ENCODE measurements at places on chromosomes 6 and 20.

DNA sequence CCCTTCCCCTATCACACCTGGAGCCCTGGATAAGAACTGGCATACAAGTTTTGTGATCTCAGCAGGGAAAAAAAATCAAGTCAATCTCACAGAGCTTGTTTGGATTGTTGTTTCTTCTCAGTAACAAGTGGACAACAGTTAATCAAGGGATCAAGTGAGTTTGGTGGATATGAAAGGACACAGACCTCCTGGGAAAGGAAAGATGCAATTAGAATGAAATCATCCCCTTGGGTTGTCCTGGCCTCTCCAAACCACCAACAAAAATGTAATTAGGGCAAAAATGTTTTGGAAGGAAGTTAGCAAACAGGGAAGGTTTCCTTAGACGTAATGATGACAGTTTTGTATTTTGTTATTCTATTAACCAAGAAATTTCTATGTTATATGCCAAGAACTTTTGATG lies 99.1 kb upstream of the PRDM1 start:
- DNase-seq = no peak

GRCh38 chr6:154071711-154072110 lies 32.7 kb downstream of the OPRM1 start:
- DNase-seq = no peak

GRCh38 chr20:56909918-56910714 lies 281.0 kb downstream of the TFAP2C start:
- no peak for DNase-seq

GRCh38 chr6:137957471-137957870 lies 90.4 kb downstream of the TNFAIP3 start:
- no peak for DNase-seq

DNA sequence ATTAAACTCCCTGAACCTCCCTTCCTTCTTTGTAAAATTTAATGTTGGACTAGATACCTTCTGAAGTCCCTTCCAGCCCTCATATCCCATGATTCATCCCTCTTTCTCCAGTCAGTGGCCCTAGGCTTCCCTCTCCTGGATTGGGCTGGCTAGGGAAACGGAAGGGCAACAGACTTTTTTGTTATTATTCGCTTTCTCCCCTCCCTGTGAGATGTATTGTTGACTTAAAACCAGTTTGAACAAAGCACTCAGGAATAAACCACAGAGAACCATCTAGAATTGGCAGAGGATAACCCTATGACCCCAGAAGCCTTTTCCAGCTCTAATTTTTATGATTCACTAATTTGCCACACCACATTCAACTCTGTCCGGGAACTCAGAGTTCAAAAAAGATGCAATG lies 239.7 kb upstream of the SUPT3H start:
- DNase-seq = peak; percentile 68

DNA sequence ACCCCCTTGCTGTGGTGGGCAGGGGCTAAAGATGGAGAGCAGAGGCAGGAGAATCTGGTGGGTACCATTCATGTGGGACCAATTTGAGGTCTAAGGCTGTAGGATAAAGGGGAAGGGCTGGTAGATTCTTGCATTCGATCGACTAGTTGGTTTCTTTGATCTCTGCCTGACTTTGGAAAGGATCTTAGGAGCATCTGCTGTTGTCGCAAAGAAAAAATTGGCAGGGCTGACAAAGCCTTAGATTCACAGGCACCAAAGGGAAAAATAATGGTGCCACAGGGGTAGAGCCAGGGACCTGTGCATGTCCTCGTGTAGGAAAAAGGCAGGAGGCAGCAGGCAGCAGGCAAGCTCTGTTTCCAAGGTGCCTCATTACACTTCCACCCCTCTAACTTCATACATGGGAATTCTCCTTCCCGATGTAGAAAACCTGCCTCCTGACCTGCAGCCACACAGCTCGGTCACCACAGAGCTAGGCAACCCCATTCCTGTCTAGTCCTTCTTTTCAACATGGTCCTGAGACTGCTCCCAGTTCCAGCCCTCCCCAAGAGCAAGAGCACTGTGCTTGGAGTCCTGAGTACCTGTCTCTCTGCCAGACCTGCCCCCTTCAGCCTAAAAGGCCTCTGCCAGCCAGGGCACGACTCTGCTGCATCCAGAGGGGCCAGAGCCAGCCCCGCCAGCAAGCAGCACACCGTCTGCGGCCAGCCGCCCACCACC lies 71.9 kb downstream of the FGD2 start:
- no peak for DNase-seq

DNA sequence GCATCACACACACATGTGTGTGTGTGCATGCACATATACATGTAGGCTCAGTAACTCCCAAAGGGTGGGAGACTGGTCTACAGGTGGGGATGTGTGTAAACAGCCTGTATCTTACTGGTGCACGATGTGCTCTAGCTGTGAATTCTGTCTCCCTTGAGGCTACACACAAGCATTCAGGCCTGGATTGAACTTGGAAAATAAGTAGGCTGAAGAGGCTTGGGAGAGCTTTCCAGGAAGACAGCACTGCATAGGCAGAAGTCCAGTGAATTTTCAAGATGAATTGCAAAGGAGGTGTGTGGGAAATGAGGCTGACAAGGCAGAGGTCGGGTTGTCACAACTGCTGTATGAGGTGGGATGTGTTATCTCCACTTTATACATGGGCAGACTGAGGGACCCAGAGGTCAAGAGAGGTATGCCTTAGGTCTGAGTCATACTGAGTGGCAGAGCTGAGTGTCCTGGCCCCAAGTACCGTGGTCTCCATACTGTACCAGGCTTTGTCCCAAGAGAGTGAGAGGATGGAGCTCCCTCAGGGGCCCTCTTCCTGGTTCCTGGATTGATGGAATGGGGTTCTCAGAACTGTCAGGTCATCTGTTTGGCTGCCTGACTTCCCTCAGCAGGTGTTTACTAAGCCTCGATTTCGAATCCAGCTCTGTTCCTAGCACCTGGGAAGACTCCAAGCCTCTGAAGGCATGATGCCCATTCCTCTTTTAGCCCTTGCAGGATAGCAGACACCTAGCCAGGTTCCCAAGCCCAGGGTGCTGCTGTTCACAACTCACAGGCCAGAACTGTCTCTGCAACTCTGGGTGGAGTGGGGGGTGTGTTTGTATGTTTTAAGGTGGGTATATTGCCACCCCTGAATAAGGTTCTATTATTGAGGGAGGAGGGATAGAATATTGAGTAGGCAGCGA lies 14.4 kb downstream of the SNPH start:
- DNase-seq = no peak

- DNase-seq = no peak
Measured at GRCh38 chr20:38195521-38195920, 30.5 kb upstream of the TGM2 start.

DNA sequence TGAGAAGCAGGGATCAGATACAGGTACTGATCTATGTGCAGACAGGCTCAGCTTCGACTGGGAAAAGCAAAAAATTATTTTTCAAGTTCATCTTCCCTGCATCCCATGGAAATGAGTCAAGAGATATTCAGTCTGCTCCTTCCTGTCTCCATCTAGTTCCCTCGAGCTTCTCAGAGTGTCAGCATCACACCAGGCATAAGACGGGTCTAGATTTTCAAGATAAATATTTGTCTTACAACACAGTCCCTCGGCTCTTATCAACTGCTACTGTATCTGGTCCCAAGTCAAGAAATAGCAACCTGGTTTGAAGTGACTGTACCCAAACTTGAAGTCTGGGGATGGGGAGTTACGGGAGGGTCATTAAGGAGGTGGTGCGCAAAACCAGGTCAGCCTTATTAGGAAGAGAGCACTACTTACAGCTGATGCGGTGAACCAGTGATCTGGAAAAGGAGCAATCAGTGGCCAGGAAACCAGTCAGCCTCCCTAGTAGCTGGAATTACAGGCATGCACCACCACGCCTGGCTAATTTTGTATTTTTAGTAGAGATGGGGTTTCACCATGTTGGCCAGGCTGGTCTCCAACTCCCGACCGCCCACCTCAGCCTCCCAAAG lies 29.7 kb downstream of the ZMYND8 start:
- no peak for DNase-seq

- DNase-seq = no peak
Measured at GRCh38 chr6:127342946-127343808, at the start of gene ECHDC1. TSS of gene ECHDC1 (minus strand) at chr6:127343609. CDS start at chr6:127331028, 12,581 bp downstream.

DNA sequence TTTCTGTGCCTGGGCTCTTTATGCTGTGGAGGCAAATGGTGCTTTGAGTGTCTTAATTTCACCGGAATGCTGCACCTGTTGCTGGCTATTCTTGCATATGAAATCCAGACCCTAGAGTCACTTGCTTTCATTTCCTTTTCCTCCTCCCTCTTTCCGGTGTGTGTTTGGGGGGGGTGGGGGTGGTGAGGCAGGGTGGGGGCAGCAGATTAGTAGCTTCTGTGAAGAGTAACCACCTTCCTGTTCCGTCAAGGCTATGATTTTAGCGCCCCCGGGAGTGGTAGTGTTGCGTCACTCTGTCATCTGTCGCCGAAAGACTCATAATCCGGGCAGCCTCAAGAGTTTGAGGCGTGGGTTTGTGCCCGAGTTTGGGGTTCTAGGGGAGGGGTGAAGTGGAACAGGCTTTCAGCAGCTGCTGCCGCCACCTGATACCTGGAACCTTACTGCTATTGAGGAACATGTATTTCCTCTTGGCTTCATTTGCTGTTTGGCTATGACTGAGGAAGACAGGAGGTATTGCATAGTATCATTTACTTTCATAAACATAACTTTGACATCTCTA lies 49.1 kb downstream of the UTRN start:
- DNase-seq = no peak

DNA sequence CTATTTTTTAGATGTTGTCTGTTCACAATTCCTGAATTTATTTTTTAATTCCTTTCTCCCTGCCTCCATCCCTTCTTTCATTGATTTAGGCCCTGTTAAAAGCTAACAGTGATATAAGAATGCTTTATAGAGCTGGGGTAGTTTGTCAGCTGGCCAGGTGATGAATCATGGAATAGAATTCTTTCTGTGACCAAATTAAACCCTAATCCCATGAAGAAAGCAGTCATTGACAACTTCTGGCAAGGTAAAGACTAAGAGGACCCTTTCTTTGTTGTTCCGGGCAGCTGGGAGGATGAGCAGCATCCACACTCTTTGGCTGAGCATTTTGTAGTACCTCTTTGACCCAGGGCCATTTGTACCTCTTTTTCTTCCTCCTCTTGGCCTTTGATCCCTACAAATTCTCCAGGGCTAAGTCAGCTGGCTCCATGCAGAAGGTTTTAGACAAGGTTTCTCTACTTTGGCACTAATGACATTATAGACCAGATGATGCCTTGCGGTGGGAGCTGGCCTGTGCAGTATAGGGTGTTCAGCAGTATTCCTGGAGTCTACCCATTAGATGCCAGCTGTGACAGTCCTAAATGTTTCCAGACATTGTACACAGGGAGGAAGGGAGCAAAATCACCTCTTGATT lies 102.9 kb downstream of the SLX4IP start:
- DNase-seq = peak; percentile 28

DNA sequence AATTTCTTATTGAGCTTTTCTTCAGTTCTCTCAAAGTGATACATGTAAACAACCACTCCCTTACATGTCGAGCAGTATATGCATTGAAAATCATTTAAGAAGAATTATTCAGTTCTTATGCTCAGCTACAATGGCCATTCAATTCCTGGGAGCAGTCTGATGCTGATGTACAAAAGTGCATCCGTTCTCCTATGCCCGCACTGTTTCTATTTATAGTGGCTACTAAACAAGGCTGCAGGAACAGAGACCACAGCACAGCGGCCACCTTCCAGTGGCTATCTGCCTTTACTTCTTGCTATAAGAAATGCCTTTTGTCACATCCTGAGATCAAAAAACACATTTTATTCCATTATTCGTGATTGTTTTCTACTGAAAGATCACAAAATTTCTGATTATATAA lies 82.2 kb downstream of the FHL5 start:
- no peak for DNase-seq

GRCh38 chr6:148757944-148758480 lies 11.2 kb downstream of the UST start:
- no peak for DNase-seq

DNA sequence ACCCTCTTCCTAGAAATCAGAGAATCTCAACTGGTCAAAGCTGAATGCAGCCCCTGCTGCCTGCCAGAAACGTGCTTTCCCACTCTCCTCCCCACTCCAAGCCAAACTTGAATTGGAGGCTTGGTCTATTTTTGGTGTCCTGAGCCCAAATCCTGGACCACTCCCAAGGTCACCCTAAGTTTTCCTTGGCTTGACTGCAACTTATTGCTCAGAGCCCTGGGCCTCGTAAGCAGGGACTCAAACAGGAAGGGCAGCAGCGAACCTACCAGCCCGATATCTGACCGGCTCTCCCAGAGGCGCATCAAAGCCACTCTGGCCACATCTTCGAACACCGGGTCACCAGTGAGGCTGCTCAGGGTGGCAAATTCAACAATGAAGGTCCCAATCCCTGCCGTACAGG lies 12.7 kb downstream of the EDEM2 start:
- no peak for DNase-seq

GRCh38 chr6:27568226-27568897 lies 95.5 kb upstream of the ZNF184 start:
- no peak for DNase-seq

DNA sequence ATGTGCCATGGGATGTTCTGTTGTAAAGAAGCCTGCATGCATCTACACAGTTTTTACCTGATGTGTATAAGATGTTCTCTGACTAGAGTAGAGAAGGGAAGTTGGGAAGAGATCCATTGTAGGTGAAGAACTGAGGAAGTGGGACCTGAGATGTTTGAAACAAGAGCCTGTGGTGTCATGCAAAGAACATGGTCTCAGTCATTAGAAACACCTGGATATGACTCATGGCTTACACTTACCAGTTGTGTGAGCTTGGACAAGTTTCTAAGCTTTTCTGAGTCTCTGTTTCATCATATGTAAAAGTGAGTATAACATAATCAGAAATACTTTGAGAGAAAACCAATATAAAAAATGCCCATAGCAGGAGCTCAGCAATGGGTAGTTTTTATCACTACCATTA lies 51.9 kb upstream of the SEC63 start:
- DNase-seq = no peak

DNA sequence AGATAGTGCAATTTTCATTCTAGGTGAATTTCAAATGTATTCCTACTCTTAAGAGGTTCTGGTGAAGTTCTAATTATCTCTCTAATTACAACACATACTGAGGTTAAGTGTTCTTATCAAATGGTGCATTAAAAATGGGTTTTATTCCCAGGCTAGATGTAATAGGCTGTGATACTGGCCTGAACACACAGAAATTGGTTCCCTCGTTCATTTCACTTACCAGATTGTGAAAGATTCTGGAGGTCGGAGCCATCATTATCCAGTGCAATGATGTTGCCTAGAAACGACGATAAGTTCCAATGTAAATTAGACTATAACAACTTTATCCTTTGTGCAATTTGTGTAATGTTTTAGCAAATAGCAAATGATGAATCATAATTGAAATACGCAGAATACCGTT lies 172.6 kb upstream of the SOX4 start:
- no peak for DNase-seq

DNA sequence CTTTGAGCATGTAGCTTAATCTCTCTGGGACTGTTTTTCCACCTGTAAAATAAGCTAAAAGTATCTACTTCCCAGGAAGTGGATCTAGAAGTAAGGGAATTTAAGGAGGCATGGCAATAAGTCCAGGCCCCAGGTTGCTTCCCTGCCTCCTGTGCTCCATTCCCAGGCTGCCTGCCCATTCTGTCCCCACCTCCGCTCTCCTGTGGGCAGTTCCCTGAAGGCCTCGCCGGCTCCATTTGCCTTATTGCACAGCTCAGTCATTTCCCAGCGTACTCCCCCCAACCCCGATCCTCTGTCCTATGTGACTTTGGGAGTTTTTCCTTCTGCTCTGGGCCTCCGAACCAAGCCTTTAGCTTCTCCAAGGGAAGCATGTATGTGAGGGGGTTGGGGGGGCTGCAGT lies 4.6 kb downstream of the SLC29A1 start:
- DNase-seq = no peak

GRCh38 chr6:117706504-117706903 lies 31.2 kb downstream of the NUS1 start:
- DNase-seq = no peak

GRCh38 chr6:91654357-91654756 lies 1067.5 kb upstream of the MAP3K7 start:
- DNase-seq = no peak
